Stimulated activated naive CD4-positive, alpha-beta T cell treated with Interleukin-2 at 50 U/mL for 16 hours (primary cell): ENCODE measurements at places on chromosomes 12 and 14.

GRCh38 chr14:92657457-92658142, 90.8 kb downstream of the LGMN start:
- DNase-seq: no peak

DNA sequence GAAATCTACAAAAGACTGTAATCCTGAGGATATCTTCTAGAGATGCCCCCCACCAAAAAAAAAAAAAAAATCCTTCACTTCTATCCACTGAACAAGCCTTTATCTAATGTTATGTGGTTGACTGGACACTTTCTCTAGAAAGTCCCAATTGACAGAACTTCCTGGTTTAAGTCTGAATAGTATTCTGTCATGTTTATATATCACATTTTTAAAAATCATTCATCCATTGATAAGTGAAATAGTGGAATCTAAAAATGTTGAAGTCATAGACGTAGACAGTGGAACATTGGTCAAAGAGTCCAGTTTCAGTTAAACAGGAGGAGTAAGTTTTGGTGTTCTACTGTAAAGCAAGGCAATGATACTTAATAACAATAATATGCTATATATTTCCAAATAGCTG, 297.0 kb downstream of the SSPN start:
- DNase-seq: no peak

DNA sequence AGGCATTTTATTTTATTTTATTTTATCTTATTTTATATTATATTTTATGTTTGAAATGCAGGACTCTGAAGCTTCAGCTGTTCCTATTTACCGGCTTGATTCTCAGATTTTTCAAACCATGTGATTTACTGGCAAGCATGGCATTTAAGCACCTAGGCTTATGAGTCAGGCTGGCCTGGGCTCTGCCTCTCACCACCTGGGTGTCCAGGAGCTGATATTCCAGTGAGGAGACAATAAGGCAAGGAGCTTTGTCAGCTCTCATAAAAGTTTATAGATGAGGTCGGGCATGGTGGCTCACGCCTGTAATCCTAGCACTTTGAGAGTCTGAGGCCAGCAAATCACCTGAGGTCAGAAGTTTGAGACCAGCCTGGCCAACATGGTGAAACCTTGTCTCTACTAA, 2.1 kb downstream of the DAO start:
- no peak for DNase-seq

DNA sequence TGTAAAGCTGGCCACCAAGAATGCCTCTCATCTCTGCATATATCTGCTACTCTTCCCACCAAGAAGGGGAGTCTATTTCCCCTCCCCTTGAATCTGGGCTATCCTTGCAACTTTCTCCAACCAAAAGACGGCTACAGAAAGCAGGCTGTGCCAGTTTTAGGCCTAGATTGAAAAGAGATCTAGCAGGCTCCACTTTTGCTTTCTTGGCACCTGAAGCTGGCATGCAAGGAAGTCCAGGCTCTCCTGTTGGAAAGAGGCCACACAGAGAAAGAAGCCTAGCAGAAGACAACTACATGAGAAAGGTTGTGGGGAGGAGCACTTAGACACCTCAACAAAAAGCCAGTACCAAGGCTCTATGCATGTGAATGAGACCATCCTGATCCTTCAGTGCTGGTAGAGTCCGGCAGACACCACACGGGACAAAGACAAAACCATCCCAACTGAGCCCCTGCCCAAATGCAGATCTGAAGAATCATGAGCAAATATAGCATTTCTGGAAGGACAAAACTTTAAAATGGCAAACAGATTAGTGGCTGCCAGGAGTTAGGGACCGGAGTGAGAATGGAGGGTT, 68.0 kb downstream of the SPPL3 start:
- no peak for DNase-seq
